Pericardium fibroblast (primary cell): ENCODE measurements at places on chromosomes 1 and 21. TPM values are rescaled to one million over a fixed set of nuclear protein-coding genes. Genes with fewer than 3 reads are reported as not detected.

Gene LHX8
- not detected in 2 replicates for total RNA-seq

Gene GUCA2B
- not detected in 2 replicates for total RNA-seq

Gene VANGL1
- total RNA-seq, result 8.7 and 12.6 TPM in 2 replicates

Gene CD5L
- not detected in 2 replicates for total RNA-seq

Gene MIXL1
- not detected in 2 replicates for total RNA-seq

Gene TRNP1
- total RNA-seq, result 205 and 207 TPM in 2 replicates

Gene LORICRIN
- not detected in 2 replicates for total RNA-seq

Gene MAP7D1
- total RNA-seq, result 102 and 188 TPM in 2 replicates

Gene KPNA6
- total RNA-seq, result 32.6 and 33.3 TPM in 2 replicates

Gene CCDC185
- not detected in 2 replicates for total RNA-seq

Gene ATF3
- total RNA-seq, result 1.5 and 2.6 TPM in 2 replicates

Gene CDC7
- 2.5 and 4.3 TPM in 2 replicates for total RNA-seq

Gene ATP1A4
- total RNA-seq, result not detected in 2 replicates

Gene ACKR1
- 2.9 and 10.7 TPM in 2 replicates for total RNA-seq

Gene NOTCH2
- 64.9 and 72.2 TPM in 2 replicates for total RNA-seq

Gene CRYBG2
- total RNA-seq, result not detected in 2 replicates

Gene UBL4B
- 0.51 TPM in 1 of 2 replicates, not detected in the other for total RNA-seq

Gene SLC5A9
- not detected in 2 replicates for total RNA-seq

Gene MCOLN3
- total RNA-seq, result not detected in 2 replicates
